Cortex of kidney (tissue), 1 donor: ENCODE measurements at places on chromosomes 2 and 18.

- DNase-seq, result no peak
Measured at GRCh38 chr2:197577446-197577845, 61.6 kb downstream of the MOB4 start.

DNA sequence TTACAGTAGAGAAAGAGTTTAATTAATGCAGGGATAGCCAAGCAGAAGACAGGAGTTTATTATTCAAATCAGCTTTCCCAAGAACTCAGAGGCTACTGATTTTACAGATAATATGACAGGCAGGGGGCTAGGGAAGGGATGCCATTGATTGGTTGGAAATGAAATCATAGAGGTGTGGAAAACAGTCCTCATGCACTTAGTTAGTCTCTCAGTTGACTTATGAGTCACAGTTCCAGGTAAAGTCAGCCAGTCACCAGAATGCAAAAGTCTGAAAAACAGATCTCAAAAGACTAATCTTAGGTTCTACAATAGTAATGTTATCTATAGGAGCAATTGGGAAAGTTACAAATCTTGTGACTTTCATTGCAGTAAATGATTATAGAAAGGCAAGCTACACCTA lies 676.4 kb upstream of the CHAC2 start:
- DNase-seq, result no peak

- no peak for DNase-seq
Measured at GRCh38 chr2:55009277-55010060, 40.8 kb downstream of the RTN4 start.

- DNase-seq, result no peak
Measured at GRCh38 chr2:158904627-158905177, 63.7 kb upstream of the TANC1 start.

DNA sequence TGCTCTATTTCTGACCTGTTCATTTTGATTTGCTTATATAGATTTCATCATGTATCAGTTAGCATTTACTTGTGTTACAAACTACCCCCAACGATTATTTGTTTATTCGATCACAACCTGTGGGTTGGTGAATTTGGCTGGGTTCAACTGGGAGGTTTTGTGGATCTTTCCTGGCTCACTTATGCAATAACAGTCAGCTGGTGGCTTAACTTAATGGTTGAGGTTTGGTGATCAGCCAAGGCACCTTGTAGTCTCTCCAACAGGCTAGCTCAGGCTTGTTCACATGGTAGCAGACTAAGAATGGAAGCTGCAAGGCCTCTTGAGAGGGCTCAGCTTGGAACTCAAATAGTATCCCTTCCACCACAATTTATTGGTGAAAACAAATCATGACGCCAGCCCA lies 5.4 kb upstream of the PUM2 start:
- no peak for DNase-seq

DNA sequence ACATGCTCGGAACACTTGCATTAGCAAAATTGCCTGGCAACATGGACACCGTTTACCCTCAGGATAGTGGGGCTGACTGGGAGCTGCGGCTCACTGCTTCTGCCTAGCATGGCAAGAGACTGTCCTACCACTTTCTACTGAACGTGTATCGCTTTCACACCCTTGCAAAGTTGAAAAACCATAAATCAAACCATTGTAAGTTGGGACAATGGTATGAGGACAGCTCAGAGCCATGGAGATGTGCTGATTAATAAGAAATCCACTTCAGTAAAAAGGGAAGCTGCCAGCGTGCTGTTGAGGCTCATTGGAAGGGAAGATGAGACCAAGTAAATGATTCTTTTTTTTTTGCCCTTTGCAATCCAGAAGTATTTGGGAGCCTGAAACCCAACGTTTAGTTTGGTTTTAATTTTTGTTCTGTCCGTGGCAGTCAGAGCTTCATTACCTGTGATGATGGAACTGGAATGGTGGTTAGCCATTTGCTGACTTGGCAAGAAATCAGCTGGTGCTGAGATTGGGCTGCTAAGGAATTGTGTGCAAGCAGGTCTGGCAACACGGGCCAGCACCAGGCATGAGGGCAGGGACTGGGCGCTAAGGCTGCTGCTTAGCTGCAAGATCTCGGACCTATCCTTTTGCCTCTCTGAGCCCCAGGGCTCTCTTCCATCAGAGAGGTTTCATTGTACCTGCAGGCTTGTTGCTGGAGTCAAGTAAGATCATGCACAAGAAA lies 75.5 kb upstream of the HS6ST1 start:
- DNase-seq, result no peak

- DNase-seq, result no peak
Measured at GRCh38 chr2:235555371-235555770, 61.5 kb downstream of the AGAP1 start.

GRCh38 chr2:170845343-170845742 lies 28.7 kb downstream of the GAD1 start:
- DNase-seq, result no peak
